Stimulated activated CD4-positive, alpha-beta T cell treated with anti-CD3 and anti-CD28 coated beads, Interleukin-1b, Interleukin-23, amount 100 ng/mL, for 24 hours (primary cell): ENCODE measurements at places on chromosomes 5 and 9.

DNA sequence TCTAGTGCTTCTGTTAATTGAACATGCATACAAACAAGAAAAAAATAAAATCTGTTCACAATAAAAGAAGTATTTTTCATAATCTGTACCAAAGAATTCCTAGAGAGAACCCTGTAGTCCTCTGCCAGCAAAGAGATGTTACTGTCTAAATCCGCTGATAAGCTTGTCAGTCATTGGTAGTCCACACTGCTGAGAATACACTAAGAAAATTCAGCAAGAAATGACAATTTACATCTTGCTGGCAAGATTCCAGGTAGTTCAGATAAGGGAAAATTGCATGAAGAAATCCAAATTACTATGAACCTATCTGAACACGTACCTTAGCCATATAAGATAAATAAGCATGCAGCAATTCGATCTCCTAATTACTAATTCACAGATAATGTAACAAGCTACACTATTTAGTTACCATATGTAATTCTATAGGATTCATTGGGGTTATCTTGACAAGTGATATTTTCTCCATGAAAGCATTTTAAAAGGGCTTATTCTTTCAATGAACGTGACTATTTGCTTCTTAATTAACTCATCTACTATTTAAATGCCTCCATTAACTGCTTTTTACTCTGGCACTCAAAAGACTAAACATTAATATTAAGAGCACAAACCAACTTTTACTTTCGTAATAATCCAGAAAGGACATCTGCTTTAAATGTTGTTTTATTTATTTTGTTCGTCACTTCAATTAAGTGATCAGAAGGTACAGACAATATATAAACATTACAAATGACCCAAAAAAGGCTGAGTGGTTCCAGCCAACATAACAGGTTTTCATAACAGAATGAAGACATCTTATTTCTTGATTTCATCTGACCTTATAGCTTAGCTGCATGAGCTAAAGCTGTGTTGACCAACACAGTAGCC is 9.7 kb downstream of the MPDZ start:
- DNase-seq, result no peak

- DNase-seq, result no peak
Observed at GRCh38 chr9:114432323-114433067, 44.7 kb upstream of the AKNA start.

GRCh38 chr5:8879248-8879647 is 666.6 kb downstream of the SEMA5A start:
- no peak for DNase-seq

GRCh38 chr9:70315389-70315788 is 56.6 kb downstream of the SMC5 start:
- no peak for DNase-seq

- DNase-seq, result no peak
Observed at GRCh38 chr5:39759701-39760100, 334.9 kb upstream of the DAB2 start.

DNA sequence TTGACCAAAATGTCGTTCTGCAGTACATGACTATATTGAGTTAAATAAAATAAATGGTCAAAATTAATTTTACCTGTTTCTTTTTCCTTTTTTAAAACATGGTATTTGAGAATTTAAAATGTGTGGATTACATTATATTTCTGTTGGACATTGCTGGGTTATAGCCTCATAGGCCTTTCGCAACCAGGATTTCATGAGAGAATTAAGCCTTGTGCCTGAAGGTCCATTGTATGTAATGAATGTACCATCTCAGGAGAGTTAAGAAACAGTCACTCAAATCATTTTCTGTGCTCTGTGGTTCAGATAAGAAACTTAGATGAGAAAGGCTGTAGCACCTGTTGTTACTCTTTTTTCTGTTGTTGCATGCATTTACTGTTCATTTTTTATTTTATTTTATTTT is 103.5 kb downstream of the ANGPTL2 start:
- no peak for DNase-seq

GRCh38 chr9:127520941-127521918 is 69.9 kb downstream of the LRSAM1 start:
- DNase-seq, result no peak

GRCh38 chr5:103474677-103475076 is 87.9 kb downstream of the NUDT12 start:
- DNase-seq, result no peak

GRCh38 chr9:70131296-70131695 is 87.6 kb downstream of the MAMDC2 start:
- no peak for DNase-seq

- no peak for DNase-seq
Observed at GRCh38 chr5:16095612-16096011, 84.0 kb downstream of the MARCHF11 start.

- DNase-seq, result no peak
Observed at GRCh38 chr5:124859027-124859426, 112.6 kb upstream of the ZNF608 start.

DNA sequence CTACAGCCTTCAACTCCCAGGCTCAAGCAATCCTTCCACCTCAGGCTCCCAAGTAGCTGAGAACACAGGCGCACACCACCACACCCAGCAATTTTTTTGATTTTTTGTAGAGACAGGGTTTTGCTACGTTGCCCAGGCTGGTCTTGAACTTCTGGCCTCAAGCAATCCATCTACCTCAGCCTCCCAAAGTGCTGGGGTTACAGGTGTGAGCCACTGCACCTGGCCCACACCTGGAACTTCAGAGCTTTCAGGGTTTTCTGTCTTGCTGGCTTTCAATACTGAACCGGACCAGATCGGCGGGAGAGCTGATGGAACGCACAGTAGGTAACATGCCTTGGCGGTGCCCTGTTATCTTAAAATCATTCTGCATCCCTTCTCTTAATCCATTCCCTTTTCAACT is 30.8 kb downstream of the IPPK start:
- no peak for DNase-seq

DNA sequence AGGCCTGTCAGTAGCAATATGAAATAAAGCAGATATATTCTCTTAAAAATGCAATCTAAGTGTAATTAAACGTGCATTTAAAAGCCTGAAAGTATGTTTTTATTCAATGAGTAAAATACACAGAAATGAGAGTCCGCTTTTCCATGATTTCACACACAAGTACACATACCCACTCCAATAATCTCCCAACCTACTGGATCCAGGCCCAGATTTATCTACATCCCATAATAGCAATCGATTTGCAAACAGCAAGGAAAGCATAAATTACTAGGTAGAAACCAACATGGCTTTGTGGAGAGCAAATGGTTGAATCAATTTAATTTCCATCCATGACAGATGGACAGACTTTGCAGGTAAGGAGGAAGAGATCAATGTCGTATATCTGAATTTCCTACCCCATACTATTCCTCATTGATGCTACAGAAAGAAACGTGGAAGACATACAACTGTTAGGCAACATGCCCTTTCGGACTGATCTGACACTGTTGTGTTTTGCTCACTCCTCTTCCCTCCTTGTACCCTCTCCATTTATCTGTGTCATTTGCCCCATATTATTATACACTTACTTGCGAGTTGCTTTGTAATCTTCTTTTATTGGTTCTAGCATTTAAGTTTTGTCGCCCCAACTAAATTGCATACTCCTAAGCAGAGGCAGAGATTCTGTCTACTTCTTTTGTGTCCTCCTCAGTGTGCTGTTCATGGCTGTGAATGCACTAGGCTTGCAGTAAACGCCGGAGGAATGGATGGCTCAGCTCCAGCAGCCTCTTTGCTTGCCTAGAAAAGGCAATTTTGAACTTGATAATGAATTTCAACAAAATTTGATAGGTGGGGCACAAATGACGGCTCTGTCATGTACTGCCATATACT is 133.6 kb downstream of the NFIB start:
- no peak for DNase-seq

DNA sequence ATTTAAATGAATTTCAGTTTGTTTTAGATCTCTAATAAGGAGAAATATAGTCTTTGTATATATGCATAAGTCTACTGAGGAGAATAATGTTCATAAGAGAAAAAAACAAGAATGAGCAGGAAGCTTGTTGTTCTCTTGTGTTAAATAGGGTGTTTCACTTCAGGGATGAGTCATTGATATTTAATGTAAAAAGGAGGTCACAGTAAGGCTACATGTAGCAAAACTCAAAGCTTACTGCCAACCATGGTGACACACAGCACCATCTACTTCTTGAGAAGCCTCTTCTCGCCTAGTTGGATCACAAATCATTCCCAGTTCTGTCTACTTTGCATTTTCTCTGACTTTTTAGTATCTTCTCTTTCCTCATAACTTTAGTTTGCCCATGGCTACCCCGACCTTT is 1466.0 kb upstream of the C9orf72 start:
- no peak for DNase-seq

DNA sequence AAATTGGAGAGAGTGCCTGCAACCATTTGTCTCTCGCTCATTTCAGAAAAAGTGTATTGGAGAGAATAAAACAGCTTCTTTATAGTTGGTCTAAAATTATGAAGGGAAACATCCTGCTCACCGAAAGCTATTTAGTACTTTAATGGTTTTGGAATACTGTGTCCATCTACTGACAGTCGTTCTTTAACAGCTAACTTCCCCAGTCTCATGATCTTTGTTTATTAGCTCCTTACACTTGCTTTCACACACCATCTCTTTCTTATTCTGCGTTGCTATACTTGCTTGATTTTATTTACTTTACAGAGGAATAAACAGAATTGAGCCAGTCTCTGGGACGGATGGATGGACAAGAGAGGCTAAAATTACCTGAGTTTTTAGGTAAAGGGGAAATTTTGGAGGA is 229.3 kb downstream of the CCDC171 start:
- no peak for DNase-seq

GRCh38 chr9:12798066-12798770 is 23.4 kb downstream of the LURAP1L start:
- DNase-seq, result no peak

DNA sequence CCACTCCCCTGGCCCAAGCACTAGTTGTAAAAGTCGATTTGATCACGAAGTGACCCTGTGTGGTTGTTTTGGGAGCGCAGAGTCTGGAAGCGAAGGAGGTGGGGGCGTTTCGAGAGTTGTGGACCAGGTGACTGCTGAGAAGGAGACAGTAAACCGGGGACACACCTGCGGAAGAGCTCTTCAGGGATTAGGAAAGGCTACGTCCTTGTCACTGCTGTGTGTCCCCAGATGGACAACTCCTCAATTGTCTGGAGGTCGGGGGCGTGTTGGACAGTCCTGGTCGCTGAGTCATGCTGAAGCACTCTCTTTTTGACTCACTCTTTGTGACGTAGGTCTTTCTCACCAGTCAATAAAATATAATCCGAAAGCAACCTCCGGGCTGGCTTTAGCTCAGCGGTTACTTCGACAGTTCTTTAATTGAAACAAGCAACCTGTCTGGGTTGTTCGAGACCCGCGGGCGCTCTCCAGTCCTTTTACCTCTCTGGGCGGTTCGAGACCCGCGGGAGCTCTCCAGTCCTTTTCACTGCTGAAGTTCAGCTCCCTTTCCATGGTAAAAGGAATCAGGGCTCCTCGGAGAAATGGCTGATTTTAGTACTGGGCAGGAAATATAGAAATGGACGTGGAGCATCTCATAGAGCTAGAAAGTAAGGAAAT is 10.8 kb downstream of the ZMAT2 start:
- DNase-seq, result peak; percentile 85

DNA sequence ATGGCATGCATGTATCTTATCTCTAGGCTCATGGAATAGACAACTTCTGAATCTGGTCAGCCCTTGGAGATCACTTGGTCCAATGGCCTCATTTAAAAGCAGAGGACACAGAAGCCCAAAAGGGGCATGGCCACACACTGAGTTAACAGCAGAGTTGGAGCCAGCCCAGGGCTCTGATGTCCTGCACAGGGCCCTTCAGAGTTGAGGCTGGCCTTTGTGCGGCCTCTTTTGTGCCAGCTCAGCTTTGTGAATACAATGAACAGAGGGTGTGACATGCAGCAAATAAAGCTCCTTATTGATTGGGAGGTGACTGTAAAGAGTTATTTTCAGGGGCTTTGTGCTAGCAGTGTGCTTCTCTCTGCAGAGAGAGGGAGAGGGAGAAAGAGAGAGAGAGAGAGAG is 150.1 kb upstream of the STK32A start:
- no peak for DNase-seq
